AG08395 (cell line): ENCODE measurements at places on chromosomes 12 and 14.

GRCh38 chr14:24857277-24857676 is 192.7 kb downstream of the STXBP6 start:
- DNase-seq = no peak

DNA sequence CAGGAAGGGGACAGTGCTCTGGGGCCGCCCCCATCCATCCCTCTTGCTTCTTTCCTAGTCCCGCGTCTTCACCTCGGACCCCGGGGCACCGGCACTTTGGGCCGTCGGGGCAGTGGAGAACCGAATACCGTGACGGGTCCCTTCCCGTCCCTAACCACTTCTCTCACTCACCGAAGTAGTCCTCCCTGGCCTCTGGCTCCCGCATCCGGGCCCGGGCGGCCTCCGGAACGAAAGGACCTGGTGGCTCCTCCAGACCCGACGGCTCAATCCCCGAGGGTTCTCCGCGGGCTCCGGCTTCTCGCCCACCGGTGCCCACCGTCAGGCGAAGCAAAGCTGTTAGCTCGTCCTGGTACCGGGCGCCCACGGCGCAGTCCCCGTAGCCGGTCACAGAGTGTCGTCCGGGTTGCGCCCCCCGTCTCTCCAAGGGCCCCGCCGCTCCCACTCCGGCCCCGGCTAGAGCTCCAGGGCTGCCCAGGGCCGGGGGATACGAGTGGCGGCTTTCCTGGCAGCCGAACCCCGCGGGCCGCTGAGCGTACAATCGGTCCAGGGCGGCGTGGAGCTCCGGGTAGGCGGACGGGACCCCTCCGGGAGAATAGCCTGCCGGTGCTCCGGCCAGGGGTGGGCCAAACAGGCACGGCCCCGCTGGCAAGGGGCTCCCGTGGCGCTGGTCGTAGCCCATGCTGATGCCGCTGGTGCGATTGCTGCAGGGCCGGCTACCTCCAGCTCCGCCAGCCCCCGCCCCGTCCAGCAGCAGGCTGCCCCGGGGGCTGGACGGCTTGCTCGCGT is 1.1 kb downstream of the AJUBA start:
- no peak for DNase-seq

- no peak for DNase-seq
These were observed 449.4 kb downstream of the RERGL start for GRCh38 chr12:17640615-17641014.

GRCh38 chr14:74591899-74592298 is 20.1 kb downstream of the LTBP2 start:
- peak; percentile 36 for DNase-seq

GRCh38 chr12:90999527-90999926 is 5.2 kb downstream of the EPYC start:
- no peak for DNase-seq

- no peak for DNase-seq
These were observed 189.7 kb downstream of the BCAT1 start for GRCh38 chr12:24759155-24759554.

DNA sequence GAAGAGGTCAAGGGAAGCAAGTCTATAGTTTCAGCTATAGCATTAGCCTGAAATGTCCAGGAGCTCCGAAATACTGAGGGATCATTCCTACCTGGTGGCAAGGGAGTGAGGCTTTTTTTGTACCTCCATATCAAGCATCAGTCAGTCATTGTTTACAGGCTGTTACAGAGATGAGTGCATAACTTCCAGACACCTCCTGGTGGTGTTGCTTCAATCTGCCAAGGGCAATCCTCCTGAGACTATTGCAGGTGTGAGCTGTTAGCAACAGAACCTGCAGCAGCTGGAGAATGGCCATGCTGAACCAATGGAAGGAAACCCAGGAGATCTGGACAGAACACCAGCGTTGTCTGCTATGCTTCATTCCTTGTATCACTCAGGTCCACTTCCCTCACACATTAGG is 80.0 kb upstream of the SLC8A3 start:
- DNase-seq = no peak

GRCh38 chr14:85520581-85520980 is 9.4 kb upstream of the FLRT2 start:
- DNase-seq = no peak

DNA sequence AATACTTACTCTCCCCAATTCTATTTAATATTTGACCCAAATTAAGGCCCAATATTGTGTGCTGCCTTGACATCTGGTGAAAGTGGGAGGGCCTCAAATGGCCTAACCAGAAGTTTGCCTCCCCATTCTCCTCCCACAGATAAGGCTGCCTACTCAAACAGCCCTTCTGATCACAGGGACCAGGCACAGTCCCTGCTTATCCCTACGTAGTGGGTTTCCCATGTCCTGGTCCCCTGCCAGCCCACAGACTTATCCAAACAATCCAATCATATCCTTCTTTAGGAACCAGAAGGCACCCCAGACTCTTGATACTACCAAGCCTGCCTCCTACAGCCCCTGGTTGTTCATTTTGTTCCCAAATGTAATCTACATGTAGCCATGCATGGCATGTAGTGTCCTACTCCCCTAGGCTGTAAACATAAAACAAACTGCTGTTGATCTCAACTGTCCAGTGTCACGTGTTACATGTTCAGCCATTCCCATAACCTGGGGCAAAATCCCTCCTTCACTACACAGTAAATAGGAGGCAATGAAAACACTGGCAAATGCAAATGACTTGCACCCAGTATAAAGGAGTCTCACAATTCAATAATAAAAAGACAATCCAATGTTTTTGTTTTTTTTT is 49.3 kb downstream of the EEA1 start:
- DNase-seq = no peak

DNA sequence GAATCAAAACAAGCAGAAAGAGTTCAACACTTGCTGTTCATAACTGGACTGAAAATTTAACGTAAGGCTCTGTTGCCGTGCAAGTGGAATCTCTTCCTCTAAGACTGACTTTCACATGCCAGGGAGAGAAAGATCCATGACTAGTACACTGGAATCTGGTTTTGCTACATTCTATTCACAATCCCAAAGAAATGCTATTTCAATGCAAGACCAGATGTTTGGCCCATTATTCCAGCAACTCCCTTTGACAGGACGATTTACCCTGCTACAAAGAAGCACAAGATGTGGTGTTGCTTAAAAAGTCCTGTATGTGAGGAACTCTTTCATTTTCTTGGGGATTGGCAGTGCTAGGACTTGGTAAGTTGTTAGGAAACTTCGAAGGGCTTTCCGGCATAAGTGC is 17.4 kb downstream of the RFC5 start:
- DNase-seq = peak; percentile 39

- DNase-seq = peak; percentile 91
These were observed 2.8 kb upstream of the SMUG1 start for GRCh38 chr12:54191550-54192022.

DNA sequence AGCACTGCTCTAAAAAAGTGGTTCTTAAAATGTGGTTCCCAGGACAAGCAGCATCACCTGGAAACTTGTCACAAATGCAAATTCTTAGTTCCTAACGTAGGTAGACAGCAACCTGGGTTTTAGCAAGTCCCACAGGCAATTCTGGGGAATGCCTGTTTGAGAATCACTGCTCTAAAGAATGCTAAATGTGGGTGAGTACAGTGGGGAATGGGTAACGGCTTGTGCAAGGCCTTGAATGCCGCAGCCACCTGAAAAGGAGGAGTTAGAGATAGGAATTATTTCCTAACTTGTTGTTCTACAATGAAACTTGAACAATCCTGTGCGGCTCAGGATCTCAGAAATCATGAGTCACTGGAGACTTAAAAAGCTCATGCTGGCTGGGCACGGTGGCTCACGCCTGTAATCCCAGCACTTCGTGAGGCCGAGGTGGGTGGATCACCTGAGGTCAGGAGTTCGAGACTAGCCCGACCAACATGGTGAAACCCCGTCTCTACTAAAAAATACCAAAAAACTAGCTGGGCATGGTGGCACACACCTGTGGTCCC is 34.9 kb downstream of the GNS start:
- no peak for DNase-seq

DNA sequence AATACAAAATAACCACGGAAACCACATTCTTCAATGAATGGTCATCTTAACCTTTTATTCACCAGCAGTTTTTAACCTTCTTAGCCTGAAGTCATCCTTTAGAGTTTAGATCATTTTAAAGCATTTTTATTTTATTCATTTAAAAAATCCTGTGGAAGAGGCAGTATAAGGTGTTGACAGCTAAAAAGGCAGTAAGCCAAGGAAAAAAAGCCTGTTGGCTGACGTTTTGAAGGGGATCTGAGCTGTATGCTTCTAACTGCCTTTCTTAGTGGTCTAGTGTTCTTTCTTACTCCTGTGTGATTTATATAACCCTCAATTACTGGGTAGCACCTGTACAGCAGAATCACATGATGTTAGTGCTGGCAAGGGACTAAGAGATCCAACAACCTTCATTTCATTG is 438.3 kb upstream of the SEL1L start:
- no peak for DNase-seq

DNA sequence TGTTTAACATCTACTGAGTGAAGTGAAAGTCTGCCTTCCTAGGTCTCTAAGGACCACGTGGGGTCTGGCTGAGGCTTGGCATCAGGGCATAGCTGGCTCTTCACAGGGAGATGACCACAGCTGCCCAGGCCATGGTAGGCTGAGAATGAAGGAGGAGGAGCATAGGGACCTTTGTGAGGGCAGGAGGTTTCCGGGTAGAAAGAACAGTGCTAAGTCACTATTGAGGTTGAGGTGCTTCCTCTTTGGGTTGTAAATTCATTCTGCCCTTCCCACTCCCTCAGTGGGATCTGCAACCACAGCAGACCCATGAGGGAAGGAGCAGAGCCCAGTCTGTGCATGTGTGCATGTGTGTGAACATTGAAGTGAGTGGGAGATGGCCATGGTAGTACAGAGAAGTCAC is 909.6 kb downstream of the VRK1 start:
- DNase-seq = no peak

GRCh38 chr12:113795445-113795844 is 170.7 kb downstream of the RBM19 start:
- DNase-seq = no peak

GRCh38 chr12:13233830-13234641 is 37.5 kb downstream of the EMP1 start:
- peak; percentile 77 for DNase-seq

GRCh38 chr12:41325336-41325735 is 137.2 kb downstream of the PDZRN4 start:
- no peak for DNase-seq

- DNase-seq = peak; percentile 34
These were observed 11.3 kb downstream of the KIF26A start for GRCh38 chr14:104149617-104150135.

DNA sequence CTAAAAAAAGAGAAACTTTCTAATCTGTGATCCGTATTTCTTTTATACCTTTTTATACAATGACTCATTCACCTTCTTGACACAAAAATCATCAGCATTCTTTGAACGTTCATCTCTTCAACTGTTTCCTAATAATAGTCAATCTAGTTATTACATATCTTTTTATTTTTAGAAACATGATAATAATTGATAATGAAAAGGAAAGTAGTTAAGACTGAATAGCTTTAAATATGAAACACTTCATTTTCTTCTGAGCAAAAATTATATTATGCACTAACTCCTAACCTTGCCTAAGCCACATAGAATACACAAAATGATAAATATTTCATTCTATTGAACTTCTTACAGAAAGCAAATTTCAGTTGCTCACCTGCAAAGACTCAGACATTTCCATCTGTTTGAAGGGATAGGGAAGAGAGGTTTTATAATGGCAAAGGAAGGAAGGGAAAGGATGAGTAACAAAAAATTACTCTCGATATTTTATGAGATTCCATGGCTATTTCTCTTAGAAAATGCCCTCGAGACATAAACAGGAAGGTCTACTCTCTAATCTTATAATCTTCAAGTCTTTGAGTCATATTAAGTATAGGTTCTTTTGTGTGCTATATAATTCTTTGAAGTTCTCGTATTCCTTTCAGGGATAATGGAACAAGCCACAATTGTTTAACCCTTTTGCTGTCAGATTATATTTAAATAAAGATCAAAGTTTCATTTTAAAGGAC is 7.5 kb upstream of the KLHL42 start:
- no peak for DNase-seq

- DNase-seq = no peak
These were observed 196.7 kb downstream of the RMST start for GRCh38 chr12:97659117-97659880.

- DNase-seq = no peak
These were observed 93.6 kb upstream of the CPNE8 start for GRCh38 chr12:38998887-38999482.

DNA sequence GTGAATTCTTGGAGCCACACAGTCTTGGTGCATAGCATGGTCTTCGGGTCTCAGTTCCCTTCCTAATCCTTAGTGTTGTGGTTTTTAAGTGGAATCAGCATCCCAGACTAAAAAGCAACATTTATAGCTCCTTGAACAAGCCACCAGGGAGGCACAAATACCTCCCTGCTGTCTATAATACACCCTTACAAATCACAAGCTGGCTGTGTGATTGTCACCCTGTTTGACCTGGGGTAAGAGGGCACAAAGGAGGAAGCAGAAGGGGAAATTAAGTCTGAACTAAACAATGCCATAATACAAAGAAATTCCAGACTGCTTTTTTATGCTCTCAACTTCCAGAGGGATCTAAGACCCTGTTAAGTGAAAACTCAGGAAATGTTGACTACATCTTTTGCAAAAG is 7.7 kb upstream of the MMP19 start:
- DNase-seq = no peak

DNA sequence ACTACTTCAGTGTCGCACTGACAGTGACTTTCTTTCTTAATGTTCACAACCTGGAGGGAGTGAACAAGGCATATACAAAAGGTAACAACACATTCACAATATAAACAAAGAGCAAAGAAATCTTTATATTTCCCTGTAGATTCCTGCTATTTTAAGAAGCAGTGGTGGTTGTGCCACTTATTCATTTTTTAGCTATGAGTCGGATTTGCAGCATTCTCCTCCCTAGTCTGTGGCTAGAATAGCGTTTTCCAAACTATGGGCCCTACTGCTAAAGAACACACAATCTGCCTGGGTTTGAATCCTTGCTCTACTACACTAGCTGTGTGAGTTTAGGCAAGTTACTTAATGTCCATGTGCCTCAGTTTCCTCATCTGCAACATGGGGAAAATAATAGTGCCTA is 18.6 kb upstream of the MDM1 start:
- peak; percentile 50 for DNase-seq

GRCh38 chr12:64780132-64780530 is 20.9 kb upstream of the GNS start:
- DNase-seq = no peak

DNA sequence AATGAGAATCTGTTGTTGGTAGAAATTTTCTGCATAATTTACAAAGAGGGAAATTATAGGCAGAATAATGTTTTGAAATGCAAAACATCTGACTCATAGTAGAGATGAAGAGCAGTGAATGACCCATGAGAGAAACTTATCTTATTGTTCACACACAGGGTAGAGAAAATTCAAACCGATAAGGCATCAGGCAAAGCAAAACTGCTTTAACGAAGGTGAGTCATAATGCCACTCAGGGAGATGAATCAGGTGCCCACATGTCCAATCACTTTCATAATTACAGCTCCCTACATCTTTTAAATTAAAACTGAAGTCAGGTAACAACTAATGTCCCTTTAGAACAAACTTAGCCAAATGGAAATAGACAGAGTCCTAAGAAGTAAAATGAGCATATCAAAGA is 265.6 kb upstream of the GARIN6 start:
- no peak for DNase-seq
